GM23248 (cell line): ENCODE measurements at places on chromosomes 1 and 21. TPM values are rescaled to one million over a fixed set of nuclear protein-coding genes. Genes with fewer than 3 reads are reported as not detected.
A peak's percentile ranks its signal among the peaks of the same experiment; 100 is the strongest.

NFIA gene
- total RNA-seq = 3.4 and 4.0 TPM in 2 replicates

LCE3E gene
- total RNA-seq = not detected in 2 replicates

OR6K3 gene
- not detected in 2 replicates for total RNA-seq

DMBX1 gene
- not detected in 2 replicates for total RNA-seq

TAF12 gene
- 18.4 and 49.7 TPM in 2 replicates for total RNA-seq

PPCS gene
- 37.3 and 66.8 TPM in 2 replicates for total RNA-seq

- DNase-seq = no peak
Observed at GRCh38 chr21:35461700-35462099, 412.6 kb upstream of the RUNX1 start.

GRCh38 chr21:33388188-33388587 is 15.0 kb upstream of the IFNGR2 start:
- DNase-seq = no peak

- DNase-seq = peak; percentile 61
Observed at GRCh38 chr21:40143822-40144525, 276.7 kb downstream of the PCP4 start.

DNA sequence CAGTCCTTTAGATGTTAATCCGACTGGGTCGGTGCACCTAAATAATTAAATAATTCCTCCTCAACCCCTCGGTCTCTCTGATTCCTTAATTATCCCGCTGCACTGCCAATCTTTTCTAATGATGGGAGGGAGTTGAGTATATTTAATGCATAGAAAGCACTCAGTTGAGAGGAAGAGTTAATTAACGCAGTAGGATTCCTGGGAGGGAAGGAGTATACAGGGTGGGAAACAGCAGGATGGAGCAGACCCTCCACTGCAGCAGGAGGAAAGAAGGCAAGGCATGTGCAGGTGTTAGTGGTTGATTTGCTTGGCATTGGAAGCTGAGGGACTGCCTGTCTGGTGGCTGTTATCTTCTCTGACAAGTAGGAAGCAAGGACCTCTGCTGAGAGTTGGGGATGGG is 9.9 kb upstream of the REN start:
- DNase-seq = no peak

DNA sequence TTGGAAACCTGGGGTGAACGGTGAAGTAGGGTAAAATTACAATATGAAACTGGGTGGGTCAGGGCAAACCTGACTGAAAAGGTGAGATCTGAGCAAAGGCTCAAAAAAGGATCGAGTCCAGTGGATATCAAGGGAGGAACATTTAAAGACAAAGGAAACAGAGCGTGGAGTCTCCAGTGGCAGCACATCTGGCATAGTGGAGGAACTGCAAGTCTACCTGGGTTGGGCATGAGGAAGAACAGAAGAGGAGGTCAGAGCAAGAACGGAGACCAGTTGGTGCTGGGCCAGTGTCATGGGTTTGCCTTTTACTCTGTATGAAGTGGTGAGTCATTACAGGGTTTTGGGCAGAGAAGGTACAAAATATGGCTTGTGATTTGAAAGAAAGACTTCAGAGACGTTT is 163.7 kb downstream of the NTPCR start:
- DNase-seq = peak; percentile 50

DNA sequence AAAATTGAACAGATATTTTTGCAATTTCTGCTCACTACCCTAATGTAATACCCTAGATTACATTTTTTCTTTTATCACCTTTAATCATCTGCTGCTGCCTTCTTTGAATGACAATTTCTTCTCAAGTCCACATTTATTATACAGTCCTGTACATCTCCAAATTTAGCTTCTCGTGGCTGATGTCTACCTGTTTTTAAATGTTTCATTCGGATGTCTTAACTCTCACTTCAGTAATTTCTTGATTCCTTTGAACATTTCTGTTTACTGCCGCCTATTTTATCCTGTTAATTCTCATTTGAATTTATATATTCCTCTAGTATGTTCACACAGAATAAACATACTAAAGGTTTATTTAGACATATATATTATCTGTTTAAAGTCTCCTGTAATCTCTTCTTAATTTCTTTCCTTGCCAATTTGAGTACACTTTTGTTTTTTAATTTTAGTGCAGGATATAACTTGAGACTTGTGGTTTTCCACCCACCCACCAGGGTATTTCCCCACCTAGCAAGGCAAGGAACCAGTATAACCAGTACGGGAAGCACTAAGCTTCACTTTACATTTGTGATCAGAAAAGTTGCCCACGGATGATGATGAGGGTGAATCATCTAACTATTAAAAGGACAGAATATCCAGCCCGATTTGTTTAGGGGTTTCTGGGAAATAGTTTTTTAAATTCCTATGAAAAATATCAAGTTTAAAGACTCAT is 12.7 kb downstream of the INSL5 start:
- no peak for DNase-seq

DNA sequence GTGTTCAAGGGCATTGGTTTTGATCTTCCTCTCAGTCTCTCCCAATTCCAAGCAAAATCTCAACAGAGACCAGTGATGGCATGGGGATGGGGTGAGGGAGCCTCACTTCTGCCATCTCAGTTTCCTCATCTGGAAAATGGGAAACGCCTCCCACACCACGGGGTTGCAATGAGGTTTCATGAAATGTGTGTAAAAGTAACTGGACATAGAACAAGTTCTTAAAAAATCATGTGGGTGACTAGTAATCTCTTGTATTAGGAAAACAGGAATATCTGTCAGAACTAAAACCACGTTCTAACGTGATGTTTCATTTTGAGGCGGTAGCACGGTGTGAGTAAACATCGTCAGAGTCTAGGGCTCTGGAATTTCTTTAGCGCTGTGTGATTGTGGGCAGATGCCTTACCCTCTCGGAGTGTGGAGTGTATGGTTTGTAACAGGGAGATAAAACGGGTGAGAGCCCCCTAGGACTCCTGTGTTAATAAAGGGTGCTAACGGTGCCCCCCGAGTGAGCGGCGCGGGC is 55.5 kb upstream of the DNAJC6 start:
- DNase-seq = peak; percentile 79

GRCh38 chr1:54640863-54641836 is at the start of gene MROH7:
MROH7 (plus strand) TSS chr1:54641786; CDS start chr1:54652927, 11,141 bp downstream.
- DNase-seq = no peak

GRCh38 chr1:21307210-21307609 is 16.9 kb upstream of the ECE1 start:
- no peak for DNase-seq

DNA sequence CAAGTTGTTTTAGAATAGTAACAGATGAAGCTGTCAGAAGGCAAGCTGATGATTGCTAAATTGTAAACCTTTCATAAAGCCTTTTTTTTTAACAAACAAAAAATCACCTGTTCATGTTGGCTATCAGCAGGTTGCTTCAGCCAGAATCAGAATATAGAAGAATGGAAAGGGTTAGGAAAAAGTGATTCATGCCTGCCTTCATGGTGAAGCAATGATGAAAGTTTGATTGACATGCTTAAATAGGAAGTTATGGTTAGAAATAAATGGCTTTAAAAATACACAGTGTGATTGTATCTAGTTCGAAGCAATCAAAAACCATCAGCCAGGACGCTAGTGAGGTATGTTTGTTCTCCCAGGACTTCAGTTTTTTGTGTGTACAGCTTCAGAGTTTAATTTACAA is 37.9 kb downstream of the GABPA start:
- no peak for DNase-seq

GRCh38 chr1:234543442-234544086 is 64.6 kb upstream of the TARBP1 start:
- DNase-seq = no peak

DNA sequence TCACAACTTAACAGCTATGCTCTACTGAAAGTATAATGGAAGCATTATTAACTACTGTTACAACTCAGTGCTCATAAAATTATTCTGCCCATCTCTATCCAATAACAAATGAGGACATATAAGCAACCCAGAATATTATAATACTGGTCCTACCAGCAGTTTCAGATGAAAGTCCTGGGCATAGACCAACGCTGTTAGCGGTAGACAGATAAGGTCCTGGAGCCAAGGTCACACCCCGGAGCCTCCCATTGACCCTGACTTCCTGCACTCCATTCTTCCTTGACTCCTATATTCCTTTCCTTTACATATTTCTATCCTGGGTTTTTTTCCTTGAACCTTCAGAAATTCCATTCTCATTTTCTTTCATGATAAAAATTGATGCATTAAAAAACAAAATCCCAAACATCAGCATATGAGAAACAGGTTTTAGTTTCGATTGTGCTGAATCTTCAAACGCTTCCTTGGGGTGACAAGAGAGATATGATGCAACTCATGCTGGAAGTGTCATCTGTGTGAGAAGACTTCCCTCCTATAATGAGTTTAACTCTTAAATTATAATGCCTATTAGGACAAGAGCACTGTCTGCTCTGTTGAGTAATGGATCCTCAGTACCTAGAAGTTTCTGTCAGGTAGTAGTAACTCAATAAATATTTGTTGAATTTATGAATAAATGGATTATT is 831.1 kb downstream of the LRRIQ3 start:
- no peak for DNase-seq

GRCh38 chr1:237574536-237574935 is 316.2 kb downstream of the ZP4 start:
- no peak for DNase-seq

DNA sequence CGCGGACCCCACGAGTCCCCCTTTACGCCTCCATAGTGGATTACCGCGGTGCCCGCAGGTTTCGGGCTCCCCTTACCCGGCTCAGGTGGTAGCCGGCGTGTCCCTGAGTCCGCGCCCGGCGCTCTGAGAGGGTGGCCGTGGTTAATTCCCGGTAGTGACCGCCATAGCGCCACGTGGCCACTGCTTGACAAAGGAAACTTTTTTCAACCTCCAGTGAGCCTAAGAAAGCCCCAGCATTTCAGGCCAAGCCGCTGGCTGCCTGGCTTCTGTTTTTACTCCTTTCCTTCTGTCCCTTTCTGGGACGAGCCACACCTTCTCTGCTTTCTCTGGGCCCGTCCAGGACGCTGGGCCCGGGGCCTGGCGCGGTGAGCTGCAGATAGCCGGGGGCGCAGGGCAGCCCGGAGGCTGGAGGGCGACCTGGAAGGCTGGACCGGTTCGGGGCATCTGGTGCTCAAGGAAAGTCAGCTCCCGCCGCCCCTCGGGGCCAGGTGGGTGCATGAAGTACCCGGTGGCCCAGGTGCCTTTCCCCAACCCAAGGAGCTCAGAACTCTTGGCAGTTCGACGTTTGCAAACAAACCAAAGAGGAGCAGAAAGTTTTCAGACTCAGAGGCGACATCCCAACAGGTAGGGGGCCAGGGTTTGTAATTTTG is 540 bp upstream of the C1orf198 start:
- DNase-seq = peak; percentile 68

GRCh38 chr1:56645677-56646305 is 677 bp downstream of the PRKAA2 start:
- DNase-seq = peak; percentile 33

- DNase-seq = no peak
Observed at GRCh38 chr21:35335951-35336446, 286.9 kb upstream of the RUNX1 start.

DNA sequence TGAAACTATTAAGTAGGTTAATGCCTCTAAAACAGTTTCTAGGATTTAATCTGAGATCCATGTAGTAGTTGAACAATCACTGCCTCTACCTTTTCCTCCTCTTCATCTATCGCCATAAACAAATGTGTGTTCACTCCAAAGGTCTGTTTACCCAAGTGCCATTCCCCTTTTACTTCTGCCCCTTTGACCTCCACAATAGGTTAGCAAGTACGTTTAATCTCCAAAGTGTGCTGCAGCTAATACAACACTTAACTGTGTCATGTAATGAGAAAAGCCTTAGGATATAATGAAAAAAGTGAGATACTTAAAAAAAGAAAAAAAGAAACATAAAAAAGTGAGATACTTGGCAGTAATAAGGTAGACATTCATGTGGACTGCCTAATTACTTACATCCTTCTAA is 28.2 kb downstream of the GPBP1L1 start:
- no peak for DNase-seq

DNA sequence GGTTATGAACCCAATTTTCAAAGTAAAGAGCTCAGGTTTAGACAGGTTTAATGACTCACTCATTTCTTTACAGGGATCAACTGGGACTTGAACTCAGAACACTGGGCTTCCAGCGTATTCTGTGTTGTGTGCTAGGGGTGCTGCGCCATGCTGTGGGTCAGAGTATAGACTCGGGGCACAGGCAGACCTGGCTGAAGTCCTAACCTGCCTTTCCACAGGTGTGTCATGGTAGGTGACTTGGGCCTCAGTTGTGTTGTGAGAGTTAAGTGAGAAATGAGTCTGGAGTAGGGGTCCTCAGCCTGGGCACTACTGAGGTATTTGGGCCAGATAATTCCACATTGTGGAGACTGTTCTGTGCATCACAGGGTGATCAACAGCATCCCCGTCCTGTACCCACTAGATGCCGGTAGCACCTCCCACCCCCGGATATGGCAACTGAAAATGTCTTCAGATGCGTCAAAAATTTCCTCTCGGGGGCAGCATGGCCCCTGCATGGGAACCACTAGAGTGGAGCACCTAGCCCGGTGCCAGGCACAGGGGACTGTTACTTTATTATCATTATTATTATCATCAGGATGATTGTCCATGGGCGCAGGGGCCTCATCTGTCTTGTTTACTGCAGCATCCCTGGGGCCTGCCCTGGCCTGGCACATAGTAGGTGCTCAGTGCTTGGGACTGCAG is 575.5 kb downstream of the PTPRU start:
- no peak for DNase-seq

- DNase-seq = peak; percentile 82
Observed at GRCh38 chr1:171256940-171257606, 8.8 kb downstream of the FMO1 start.

- DNase-seq = no peak
Observed at GRCh38 chr1:1024771-1025699, 5.1 kb downstream of the AGRN start.

- DNase-seq = peak; percentile 89
Observed at GRCh38 chr1:109910123-109910962, at the start of gene CSF1. CSF1 (plus strand) TSS chr1:109910849; CDS start chr1:109911024, 175 bp downstream.

- peak; percentile 82 for DNase-seq
Observed at GRCh38 chr1:207049974-207050391, 1.0 kb downstream of the YOD1 start.

GRCh38 chr1:206714331-206715058 is 29.8 kb downstream of the MAPKAPK2 start:
- DNase-seq = peak; percentile 78

DNA sequence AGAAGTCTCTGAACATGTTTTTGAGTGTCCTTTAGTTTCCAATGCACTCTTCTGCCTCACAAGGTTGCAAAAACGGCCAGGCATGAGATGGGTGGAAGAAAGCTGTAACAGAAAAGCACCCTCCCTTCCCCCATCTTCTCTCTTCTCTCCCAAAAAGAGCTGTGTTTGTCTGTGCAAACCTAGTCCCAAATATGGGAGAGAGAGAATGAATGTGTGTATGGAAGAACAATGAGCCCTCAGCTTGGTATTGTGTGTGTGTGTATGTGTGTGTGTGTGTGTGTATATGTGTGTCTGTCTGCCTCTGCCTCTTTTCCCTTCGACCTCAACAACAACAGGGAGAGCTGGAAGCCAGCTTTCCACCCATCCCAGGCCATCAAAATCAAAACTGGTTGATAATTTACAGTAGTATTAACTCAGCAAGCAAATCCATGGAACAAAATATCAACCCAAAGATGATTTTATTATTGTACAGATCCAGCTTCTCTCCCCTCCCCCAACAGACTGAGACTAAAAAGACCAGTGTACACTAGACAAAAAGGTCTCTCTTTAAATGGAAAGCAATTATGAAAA is 1.8 kb downstream of the RERE start:
- DNase-seq = peak; percentile 44
